ENCODE measurements at places on chromosomes 2 and 18. TPM values are rescaled to one million over a fixed set of nuclear protein-coding genes. Genes with fewer than 3 reads are reported as not detected.

DNA sequence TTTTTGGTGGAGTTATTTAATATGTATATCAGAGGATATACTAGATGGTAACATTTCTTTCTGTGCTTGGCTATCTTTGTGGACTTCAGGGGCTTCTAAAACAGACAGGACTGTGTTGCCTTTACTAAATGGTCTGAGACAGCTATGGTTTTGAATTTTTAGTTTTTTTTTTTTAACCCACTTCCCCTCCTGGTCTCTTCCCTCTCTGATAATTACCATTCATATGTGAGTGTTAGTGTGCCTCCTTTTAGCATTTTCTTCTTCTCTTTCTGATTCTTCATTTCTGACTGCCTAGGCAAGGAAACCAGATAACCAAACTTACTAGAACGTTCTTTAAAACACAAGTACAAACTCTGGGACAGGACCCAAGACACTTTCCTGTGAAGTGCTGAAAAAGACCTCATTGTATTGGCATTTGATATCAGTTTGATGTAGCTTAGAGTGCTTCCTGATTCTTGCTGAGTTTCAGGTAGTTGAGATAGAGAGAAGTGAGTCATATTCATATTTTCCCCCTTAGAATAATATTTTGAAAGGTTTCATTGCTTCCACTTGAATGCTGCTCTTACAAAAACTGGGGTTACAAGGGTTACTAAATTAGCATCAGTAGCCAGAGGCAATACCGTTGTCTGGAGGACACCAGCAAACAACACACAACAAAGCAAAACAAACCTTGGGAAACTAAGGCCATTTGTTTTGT, 52.7 kb downstream of the SMAD4 start:
- DNase-seq: no peak

Gene ANKRD62
- total RNA-seq: 0.13 TPM

Gene STEAP3
- 17.9 TPM for total RNA-seq

GRCh38 chr18:12840382-12840781, 43.7 kb downstream of the PTPN2 start:
- DNase-seq: no peak

Gene FNDC4
- total RNA-seq: 26.4 TPM

All from endothelial cell (in vitro differentiated cells).